Tongue (tissue), 3 donors: ENCODE measurements at places on chromosomes 2 and 18.

- no peak for DNase-seq
Measured at GRCh38 chr2:174014011-174014698, 49.0 kb upstream of the SP3 start.

DNA sequence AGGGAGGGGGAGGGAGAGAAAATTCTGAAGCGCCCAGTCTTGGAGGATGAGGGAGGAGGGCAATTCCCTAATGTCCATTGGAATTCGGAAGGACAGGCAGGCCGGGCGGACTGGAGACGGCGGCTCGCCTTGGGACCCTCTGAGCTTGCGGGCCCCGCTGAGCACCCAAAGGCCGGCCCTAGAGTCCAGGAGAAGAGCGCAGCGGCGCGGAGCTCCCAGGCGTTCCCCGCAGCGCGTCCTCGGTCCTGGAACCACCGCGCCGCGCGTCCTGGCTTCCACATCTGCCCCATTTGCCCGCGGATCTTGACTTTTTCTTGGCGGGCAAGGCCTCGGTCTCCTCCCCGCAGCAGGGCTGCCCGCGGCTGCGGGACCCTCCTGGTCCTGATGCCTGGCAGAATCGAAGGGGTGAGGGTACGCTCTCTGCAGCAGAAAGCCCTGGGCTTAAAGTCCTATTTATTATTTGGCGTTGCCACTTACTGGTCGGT, 675 bp upstream of the MLPH start:
- DNase-seq, result no peak

GRCh38 chr2:111932841-111933291, 34.5 kb downstream of the MERTK start:
- DNase-seq, result no peak

- DNase-seq, result no peak
Measured at GRCh38 chr2:219766658-219767057, 139.2 kb downstream of the SLC4A3 start.

DNA sequence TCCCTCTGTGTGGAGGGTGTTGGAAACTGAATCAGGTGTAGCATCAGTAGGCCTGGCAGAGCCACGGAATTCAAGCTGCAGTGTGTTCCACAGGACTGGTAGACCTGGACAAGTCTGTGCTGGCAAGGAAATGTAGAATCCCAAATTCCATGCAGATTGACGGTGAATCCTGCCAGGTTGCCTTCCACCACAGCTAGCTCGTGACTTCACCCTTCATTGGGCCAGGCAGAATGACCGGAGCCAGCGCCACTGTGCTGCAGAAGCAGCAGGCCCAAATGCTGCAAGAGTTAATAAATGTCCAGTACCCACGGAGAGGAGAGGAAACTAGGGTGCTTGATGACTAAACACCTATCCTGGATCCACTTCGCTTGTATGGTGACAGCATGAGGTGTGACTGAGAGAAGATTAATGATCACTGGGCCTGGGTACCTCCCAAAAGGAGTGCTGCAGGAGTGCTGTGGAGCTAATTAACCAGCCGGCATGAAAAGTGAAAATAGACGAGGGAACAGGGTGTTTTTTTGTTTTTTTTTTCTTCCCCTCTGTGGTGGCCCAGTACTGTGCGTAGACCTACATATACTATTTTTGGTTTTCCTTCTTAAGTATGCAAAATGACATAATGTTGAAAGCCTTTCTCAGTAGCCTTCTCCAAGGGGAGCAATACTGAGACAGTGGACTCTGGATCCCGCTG, 122.2 kb downstream of the TANC1 start:
- DNase-seq, result no peak

DNA sequence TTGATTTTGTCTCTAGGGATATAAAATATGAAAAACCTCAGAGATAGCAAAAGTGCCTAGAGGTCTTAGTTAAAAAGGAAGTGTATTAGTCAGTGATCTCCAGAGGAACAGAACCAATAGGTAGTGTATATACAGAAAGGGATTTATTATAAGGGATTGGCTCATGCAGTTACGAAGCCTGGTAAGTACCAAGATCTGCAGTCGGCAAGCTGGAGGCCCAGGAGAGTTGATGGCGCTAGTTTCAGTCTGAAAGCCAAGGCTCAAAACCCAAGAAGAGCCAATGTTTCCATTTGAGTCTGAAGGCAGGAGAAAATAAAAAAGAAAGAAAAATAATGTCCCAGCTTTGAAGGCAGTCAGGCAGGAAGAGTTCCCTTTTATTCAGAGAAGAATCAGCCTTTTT, 93.3 kb downstream of the COLEC12 start:
- no peak for DNase-seq

GRCh38 chr18:49581371-49581770, 19.5 kb downstream of the LIPG start:
- DNase-seq, result no peak

DNA sequence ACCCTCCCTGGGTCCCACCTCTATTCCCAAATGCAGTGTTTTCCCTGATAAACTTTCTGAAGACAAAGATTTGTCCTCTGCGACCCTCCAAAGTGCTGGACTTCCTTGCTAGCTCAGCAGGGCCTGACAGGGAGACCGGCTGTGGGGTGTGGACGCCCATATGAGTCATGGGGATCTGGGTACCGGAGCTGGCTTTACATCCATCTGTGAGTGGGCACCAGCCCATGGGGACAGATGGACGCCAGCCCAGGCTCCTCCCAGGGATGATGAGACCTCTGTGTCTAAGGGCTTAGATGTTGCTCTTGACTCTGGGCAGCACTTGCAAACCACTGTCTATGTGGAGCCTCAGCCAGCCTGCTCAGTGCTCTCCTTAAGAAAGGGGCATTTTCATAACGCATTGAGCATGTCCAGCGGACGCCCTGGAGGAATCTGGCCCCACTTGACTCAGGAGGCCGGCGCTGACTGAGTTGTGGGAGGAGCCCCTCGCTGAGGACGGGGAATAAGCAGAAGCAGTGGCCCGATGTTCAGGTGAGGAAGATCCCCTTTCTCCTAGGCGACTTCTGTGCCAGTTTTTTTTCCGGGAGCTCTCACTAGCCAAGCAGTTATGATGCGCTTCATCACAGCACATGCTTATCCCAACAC, 229.4 kb upstream of the MYT1L start:
- DNase-seq, result no peak

DNA sequence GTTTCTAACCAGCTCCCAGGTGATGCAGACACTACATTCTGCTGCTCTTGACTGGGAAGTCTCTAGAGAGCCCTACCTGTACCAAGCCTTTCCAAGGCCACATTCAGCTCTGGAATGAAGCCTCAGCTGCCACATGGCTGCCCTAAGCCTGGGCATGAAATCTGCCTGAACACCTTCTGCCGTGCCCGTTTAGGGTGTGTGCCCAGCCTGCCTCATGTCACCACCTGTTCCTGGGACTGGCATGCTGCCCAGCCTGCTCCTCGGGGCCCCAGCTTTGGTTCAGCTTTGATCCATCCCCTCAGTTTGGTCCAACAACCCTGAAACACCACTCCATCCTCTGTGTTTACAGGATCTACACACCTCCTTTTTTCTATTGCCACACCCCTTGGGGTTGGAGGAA, 210.9 kb downstream of the L3MBTL4 start:
- DNase-seq, result peak; percentile 31

DNA sequence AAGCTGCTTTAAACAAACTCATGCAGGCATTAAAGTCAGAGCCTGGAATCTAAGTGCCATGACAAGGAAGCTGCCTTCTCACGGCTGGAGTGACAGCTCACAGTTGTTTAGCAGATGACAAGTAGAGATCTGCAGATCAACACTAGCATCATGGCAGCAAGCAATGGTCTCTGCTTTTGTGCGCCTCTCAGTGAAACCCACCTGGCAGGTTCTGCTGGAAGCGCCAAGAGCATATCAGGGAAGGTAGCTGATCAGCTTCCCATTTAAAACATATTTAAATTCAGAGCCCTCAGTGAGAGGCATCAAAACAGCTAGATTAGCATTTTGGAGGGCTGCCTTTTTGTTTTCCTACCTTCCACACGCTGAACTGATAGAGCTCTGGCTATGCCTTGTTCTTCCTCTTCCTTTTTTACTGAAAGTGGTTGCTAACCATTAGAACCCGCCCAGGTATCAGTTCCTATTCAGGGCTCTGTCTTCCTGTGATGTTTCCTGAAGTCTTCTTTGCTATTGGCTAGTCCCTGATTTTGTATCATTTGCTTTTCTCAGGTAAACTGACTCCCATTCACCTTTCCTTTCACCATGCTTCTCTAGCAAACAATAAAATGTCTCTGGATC, 70.8 kb downstream of the TMEM200C start:
- no peak for DNase-seq

- DNase-seq, result no peak
Measured at GRCh38 chr2:125106710-125107109, 1081.6 kb downstream of the CNTNAP5 start.

- peak; percentile 20 for DNase-seq
Measured at GRCh38 chr2:3422161-3422779, 42.8 kb downstream of the TRAPPC12 start.

- no peak for DNase-seq
Measured at GRCh38 chr2:2901384-2902345, 476.0 kb downstream of the EIPR1 start.

DNA sequence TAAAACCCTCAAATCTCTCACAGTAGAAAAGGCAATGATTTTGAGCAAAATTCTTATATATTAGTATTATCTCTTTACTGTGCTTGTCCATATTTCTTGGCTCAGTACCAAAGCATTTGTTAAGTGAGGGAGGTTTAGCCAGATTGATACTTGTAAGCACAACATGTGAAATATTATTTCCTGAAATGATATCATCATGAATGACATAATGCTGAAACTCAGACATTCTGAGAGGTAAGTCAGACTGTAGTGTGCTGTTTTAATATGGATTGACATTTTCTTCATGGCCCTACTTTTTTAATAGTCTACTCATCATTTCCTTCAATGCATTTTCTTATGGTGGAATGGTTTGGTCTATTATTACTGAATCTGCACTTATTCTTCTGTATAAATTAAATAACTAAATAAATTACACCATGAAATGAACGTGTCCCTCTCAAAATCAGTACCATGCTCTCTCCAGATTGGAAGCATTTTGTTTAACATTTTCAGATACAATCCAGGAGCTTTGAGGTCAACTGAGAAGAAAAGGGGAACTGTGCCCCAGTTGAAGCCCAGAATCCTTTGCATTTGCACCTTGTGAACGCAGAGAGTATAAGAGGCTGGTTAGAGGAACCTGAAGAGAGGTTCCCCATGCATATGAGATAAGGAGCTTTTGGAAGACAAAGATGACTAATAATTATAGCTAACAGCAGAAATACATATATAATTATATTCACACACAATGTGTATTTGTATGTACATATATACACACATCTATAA, 50.1 kb upstream of the CRACDL start:
- DNase-seq, result no peak

GRCh38 chr18:6950641-6951040, 167.0 kb downstream of the LAMA1 start:
- no peak for DNase-seq

GRCh38 chr2:101416609-101417008, 29.3 kb upstream of the CREG2 start:
- DNase-seq, result no peak

DNA sequence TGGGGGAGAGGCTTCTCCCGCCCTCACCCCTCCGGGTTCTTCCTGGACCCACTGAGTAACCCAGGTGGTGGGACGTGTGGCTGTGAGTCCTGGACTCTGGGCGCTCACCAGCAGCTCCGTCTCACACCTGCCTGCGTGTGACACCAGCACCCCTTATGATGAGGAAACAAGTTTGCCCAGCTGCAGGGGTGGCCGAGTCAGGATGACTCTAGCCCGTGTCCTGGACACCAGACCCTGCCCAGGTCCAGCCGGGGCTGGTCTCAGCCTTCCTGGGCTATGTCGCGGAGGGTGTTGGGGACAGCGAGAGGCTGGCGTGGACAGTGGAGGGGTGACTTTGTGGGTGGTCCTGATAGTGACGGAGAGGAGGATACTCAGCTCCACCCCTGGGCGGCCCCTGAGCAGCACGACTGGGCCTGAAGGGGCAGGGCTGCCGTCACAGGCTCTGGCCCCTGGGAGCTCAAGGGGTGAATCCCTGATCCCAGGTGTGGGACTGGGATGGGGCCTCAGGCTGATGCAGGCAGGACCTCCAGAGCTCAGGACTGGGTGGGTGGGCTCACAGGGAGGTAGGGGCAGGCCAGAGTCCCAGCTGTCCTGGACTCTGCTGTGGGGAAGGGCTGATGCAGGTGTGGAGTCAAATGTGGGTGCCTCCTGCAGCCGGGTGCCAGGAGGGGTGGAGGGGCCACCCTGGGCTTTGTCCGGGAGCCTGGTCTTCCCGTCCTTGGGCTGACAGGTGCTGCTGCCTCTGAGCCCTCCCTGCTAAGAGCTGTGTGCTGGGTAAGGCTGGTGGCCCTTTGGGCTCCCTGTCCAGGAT, 3.7 kb downstream of the GPR35 start:
- DNase-seq, result no peak

DNA sequence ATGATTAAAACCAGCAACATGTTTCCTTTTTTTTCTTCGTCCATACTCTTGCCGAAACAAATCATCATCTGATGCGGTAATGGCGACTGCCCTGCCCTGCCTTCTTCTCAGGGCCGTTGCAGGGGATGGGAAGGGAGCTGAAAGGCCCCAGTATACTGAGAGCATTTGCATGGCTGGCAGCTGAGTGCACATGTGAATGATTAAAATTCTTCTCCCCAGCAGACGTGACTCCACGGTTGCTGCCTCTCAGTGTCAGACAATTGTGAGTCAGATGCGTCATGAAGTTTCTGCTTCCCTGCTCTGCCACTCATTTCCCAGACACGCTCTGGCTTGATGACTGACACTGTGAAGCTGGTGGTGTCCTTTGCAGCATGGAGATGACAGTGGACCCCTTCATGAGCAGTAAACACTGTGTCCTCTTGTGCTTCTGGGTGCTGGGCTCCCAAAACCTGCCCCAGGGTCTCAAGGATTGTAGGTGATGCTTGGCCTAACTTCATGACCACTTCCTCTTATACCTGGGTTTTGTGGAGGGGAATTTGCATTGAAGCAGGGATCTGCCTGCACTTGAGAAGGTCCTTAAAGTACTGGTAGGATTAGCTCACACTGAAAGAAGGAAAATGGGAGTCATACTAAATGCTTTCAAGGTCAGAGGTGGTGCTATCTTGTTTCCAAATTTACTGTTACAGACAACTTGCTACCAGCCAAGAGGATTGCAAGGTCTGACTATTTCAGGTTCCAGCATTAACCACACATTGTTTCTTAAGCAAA, 222.5 kb upstream of the COPS8 start:
- peak; percentile 55 for DNase-seq

- DNase-seq, result peak; percentile 5
Measured at GRCh38 chr2:115908731-115909130, 1466.3 kb downstream of the DPP10 start.

- DNase-seq, result no peak
Measured at GRCh38 chr18:60389314-60389713, 16.7 kb upstream of the MC4R start.

- no peak for DNase-seq
Measured at GRCh38 chr2:75707901-75708300, 2.8 kb downstream of the GCFC2 start.

- DNase-seq, result no peak
Measured at GRCh38 chr18:22684268-22684667, 248.9 kb upstream of the RBBP8 start.

GRCh38 chr2:85032621-85033020, 61.7 kb downstream of the KCMF1 start:
- DNase-seq, result no peak

- no peak for DNase-seq
Measured at GRCh38 chr18:50231621-50232020, 34.7 kb downstream of the CFAP53 start.
